ENCODE measurements at places on chromosomes 4 and X.
A peak's percentile ranks its signal among the peaks of the same experiment; 100 is the strongest.

GRCh38 chrX:10243106-10243505, 86.3 kb downstream of the CLCN4 start:
- DNase-seq = no peak

DNA sequence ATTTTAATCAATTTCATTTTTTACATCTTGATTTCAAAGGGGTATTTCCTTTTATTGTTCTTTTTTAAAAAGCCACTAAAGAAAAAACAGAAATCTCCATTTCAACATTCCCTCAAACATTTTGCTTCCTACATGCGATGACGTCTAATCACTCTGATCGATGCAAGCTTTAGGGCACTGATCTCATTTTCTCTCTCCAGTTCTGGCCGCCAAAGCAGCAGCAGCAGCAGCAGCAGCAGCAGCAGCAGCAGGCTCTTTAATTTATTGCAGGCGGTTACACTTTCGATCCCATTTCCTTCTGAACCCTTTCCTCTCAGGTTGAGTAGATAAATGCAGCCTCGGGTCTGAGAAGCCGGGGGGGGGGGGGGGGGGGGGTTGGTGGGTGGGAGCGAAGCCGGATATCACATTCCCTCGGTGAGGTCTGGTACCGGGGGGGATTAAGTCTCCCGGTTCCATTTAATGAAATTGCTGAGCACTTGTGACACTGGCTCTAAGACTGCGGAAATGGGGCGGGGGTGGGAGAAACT, 3.4 kb upstream of the PCDH7 start:
- no peak for DNase-seq

GRCh38 chrX:75158054-75158453, 2.0 kb upstream of the ABCB7 start:
- DNase-seq = no peak

GRCh38 chrX:67563469-67564448, 19.9 kb downstream of the AR start:
- DNase-seq = no peak

GRCh38 chrX:109934434-109934833, 68.5 kb upstream of the TMEM164 start:
- DNase-seq = no peak

GRCh38 chr4:143185253-143186107, 763 bp downstream of the USP38 start:
- no peak for DNase-seq

DNA sequence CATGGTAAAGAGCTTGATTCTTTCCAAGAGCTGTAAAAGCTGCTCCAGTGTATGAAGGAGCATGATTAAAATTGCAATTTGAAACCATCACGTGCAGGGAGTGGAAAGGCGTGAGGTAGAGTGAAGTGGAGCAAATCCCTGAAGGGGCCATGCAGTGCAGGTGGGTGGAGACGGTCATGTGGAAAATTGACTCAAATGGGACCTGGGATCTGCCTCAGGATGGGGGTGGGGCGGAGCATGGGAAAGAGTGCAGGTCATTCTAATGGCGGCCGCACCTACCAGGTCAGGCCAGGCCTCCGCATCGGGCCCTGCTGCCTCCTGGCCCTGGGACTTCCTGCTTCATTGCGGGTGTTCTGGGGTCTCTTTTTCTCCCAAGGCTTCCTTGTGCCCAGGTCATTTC, 25.3 kb upstream of the TRIM60 start:
- no peak for DNase-seq

DNA sequence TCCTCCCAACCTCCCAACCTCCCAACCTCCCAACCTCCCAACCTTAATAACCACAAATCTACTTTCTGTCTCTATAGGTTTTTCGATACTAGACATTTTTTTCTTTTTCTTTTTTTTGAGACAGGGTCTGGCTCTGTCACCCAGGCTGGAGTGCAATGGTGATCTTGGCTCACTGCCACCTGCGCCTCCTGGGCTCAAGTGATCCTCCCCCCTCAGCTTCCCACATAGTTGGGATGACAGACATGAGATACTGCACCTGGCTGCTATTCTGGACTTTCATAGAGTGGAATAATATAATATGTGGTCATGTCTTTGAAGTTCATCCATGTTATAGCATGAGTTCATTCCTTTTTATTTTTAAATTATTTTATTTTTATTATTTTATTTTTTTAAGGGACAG, 39.5 kb upstream of the ZFX start:
- no peak for DNase-seq

DNA sequence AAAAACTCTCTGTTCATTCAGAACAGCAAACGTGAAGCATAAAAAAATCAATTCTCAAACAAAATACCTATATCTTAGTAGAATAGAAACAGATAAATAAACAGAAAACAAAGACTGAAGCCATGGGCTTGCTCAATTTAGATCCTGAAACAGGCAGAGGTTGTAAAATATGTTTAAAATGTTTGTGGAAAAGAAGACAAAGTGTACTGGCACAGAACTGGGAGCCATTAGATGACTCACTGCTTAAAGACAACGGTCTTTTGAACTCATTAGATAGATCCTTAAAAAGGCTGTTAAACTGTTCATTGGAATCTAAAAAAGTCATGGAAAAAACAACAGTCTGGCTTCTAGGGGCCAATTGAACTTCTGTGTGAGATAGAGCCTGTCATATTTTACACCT, 247.0 kb upstream of the NDST4 start:
- DNase-seq = no peak

GRCh38 chrX:23694606-23695005, 27.3 kb downstream of the PRDX4 start:
- peak; percentile 4 for DNase-seq

GRCh38 chr4:145644699-145645098, 25.5 kb downstream of the MMAA start:
- no peak for DNase-seq

- DNase-seq = no peak
Measured at GRCh38 chr4:73251384-73251783, 7.2 kb downstream of the ANKRD17 start.

- no peak for DNase-seq
Measured at GRCh38 chrX:17744896-17745523, 7.7 kb downstream of the SCML1 start.

- DNase-seq = no peak
Measured at GRCh38 chrX:7620560-7620959, 222.4 kb upstream of the VCX start.

DNA sequence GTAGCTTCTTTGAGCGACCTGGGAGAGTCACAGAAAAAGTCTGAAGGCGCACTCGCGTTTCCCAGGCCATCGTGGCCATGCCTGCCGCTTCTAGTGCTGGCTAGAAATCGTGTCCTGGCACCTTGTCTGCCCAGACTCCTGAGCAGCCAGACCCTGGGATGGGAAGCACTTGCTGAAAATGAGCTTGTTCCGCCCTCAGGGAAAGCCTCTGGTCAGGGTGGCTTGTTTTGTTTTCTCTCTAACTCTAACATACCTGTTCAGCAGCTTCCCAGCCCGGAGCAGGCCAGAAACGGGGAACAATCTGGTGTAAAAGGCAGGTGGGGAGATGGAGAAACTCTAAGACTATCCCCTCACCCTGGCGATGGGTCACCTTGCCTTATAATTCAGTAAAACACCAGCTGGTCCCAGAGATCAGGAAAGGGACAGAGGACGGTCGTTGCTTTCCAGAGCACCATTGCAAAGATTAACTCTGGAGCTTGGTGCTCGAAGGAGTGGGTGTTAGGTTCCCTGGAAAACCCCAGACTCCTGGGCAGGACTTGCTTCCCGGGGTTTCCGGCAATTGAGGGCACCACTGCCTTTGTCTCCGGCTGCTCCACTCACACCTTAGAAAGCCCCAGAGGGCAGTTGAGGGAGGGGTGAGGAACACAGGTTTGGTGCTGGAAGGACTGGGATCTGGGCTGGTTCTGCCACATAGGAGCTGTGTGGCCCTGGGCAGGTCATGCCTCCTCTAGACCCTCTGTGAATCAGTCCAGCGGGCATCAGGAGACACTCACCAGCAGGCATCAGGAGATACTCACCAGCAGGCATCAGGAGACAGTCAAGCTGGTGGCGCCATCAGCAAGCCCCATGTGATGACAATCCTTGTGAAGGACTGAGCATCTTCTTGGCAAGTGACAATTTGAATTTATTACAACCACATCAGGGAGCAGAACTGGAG, 4.5 kb upstream of the SH3TC1 start:
- no peak for DNase-seq

DNA sequence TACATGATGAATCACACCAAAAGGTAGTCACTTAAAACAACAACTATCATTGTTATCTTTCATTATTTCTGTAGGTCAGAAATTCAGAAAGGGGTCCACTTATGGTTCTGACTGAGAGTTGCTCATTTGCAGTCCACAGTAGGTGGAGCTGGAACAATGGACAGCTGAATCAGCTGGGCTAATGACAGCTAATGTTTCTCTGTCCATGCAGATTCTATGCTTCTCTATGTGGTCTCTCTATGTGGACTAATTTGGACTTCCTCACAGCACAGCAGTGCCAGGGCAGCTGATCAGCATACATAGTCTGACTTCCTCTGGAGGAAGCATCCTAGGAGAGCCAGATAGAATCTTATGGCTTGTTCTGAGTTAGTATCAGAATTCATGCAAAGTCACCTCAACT, 131.7 kb upstream of the INTU start:
- DNase-seq = no peak

DNA sequence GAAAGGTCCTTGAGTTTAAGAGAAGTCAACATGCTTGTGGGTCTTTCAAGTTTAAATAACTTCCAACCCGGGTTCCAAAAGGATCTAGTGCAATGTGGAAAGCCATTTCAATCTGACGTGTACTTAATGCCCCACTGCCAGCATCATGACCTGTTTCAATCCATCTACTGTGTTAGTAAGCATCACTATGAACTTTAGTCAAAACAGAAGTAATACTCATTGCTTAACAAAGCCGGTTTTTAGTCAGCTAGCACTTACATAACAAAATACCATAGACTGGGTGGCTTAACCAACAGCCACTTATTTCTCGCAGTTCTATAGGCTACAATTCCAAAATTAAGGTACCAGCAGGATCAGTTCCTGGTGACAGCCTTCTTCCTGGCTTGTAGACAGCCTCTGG, 677.5 kb downstream of the DMD start:
- no peak for DNase-seq

GRCh38 chr4:18684932-18685331, 663.4 kb upstream of the LCORL start:
- DNase-seq = no peak

DNA sequence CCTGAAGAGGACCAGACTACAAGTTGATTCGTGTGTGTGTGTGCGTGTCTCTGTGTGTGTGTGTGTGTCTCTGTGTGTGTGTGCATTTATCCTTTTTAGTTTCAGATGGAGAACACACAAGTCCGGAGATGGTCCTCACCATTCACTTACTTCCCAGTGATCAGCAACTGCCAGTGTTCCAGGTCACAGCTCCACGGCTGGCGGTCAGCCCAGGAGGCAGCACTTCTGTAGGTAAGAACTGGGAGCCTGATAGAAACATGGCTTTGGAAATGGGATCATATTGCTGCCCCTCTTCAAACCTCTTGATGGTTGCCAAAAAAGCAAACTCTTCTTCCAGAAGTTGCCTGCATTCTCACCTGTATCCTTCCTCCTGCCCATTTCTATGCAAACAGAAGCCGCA, 122.6 kb upstream of the ANXA3 start:
- DNase-seq = no peak

Measured in retinal pigment epithelial cell (primary cell).